ENCODE measurements at places on chromosomes 1 and 21.

DNA sequence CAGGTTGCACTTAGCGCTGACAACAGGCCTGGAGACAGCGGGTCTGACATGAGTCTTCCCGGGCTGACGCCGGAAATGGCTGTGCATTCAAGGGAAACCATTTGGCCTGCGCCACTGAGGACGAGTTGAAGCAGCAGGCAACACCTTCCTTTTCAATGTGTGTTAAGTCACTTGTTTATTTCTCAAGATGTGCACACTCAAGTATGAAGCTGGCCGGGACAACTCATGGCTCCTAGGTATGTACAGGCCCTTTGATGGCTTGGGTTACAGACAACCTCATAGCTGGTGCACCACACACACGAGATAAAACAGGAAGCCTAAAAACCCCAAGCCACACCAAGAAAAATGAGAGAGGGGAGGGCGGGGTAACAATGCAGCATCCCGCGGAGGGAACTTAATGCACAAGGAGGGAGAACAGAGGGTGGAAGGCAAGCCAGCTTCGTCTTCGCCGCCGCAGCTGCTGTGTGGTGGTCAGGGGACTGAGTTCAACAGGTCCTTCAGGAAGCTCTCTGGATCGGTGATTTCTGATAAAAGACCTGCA, 118.0 kb upstream of the IFFO2 start:
- no peak for DNase-seq

- no peak for DNase-seq
These were observed 542.6 kb downstream of the ADGRL2 start for GRCh38 chr1:82343381-82343780.

DNA sequence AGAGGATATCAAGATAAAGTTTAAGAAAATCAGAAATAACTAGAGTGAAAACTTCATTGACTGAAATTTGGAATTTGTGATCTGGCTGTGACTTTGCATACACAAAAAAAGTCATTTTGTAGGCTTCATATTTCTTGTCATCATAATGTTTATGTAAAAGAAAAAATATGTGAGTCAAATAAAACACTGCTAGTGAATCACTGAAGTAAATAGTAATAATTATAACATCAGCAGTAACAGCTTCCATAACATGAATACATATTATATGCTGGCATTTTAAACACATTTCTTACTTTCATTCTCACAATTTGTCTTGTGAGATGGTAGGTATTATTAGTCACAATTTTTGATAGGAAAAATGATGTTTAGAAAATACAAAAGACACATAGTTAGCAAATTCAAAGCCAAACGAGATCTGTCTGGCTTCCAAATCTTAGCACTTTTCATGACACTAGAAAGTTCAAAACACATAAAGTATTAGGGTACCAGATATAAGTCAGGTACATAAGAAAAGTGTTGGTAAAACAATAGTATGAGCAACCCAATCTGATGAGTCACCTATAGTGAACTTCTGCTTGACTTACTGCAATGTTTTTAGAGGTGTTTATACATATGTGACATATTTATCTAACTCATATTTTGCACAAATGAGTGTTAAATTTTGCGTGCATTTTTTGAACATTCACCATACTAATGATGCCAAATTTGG, 241.0 kb upstream of the SNX7 start:
- DNase-seq = no peak

GRCh38 chr1:89870998-89871397, 50.2 kb downstream of the LRRC8D start:
- no peak for DNase-seq

GRCh38 chr21:32921632-32922230, 104.0 kb upstream of the OLIG2 start:
- DNase-seq = peak; percentile 43

DNA sequence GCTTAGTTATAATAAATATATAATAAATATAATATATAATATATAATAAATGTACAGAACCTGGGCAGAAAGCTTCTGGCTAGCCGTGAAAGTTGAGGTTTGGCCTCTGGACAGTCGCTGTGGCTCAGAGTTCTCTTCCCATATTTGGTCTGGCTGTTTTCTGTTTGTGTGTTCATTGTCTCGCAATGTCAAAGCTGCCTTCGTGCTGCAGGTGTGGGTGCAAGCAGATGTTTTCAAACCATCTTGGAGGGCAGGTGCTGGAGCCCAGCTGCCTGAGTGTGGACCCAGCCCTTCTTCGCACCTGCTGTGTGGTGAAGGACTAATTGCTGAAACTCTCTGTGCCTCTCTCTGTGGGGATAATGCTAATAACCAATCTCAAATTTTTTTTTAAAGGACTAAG, 3.6 kb upstream of the CSTB start:
- no peak for DNase-seq

- no peak for DNase-seq
These were observed 38.5 kb downstream of the B3GALT5 start for GRCh38 chr21:39651206-39651605.

GRCh38 chr1:65170511-65171142, 22.6 kb downstream of the AK4 start:
- no peak for DNase-seq

DNA sequence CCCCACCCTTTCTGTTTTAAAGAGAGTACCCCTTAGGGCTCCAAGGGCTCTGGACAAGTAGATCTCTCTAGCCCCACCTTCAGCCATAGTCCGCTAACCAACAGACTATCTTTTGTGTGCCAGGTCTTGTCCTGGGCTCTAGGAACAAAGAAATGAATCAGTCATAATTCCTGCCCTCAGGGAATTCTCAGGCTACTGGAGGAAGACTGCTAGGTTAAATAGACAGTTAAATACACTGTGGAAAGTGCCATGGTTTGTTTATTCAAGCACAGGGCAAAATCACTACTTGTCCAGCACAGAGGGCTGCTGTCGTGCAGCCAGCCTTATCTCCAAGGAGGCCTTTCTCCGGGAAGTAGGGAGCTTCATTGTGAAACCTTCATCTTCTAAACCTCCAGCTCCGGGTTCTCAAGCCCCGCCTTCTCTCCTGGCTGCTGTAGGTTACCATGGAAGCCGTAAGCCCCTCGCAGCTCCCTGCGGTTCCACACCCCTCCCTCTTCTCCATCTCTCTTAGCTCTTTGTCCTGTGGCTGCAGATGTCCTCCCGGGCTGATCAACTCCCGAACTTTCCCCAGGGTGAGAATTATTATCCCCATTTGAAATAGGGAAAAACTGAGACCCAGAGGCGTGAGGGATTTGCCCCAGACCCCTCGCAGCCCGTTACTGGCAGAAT, 29.8 kb downstream of the SHISAL2A start:
- peak; percentile 49 for DNase-seq

DNA sequence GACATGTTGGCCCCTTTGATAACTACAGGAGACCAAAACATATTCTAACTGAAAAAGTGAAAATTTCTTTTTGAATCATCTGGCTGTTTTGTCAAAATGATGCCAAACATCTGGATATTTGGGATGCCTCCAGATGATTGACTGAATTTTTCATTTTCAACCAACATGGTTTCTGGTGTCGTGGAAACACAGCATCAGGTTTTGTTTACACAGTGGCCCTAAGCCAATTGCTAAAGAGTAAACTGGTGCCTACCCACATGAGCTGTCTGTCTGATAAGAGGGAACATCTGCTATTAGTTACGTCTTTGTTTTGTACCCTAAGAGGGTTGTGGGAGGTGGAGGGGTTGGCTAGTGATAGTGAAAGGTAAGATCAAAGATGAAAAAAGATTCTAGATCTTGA, 204.8 kb downstream of the KCNK2 start:
- no peak for DNase-seq

DNA sequence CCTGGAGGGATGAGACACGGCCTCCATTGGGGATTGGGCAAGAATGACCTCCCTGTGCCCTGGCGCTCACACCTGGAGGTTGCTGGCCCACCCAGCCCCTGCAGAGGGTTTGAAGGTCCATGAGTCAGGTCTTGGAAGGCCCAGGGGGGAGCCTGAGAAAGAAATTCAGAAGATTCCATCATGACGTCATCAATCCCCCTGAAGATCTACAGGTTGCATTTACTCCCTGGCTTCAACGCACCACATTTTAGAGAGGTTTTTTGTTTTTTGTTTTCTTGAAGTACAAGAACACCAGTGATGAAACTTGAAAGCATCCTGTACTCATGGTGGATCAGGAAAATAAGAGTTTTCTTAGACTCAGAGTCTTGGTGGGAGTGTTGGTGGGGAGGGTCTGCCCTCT, 82.4 kb upstream of the SLC25A33 start:
- DNase-seq = no peak

DNA sequence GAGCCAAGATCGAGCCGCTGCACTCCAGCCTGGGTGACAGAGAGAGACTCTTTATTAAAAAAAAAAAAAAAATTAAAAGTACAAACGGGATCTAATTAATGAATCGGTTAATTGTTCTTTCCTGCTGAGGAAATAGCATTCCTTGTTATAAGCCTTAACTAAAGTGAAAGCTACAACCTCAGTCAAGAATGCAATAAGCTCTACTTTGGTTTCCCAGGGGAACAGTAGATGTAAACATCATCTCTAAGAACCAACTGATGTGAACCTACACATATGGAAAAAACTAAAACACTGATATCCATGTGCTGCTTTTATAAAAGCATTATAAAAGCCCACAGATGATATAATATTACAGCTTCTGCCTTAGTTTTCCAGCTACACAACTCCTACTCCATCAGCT, 41.9 kb downstream of the LPGAT1 start:
- no peak for DNase-seq

DNA sequence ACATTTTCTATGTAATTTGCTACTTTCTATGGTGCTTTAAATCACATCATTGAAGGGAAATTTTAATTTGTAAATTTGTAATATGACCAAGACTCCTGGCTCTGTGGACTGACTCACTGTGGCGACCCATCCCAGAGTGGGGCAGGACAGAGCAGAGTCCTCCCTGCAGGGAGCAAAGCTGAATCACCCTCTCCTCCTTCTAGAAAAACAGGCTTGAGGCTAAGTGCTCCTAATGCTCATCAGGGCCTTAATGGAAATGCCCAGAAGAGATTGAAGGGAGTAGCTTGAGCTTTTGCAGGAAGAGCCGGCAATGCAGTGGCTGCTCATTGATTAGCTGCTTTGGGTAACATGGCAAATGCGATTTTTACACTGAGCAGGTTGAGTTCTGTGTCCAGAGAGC, 16.8 kb downstream of the S100A10 start:
- DNase-seq = no peak

GRCh38 chr1:248710305-248710900, 7.8 kb upstream of the OR14I1 start:
- DNase-seq = no peak

- DNase-seq = no peak
These were observed 47.9 kb downstream of the GON4L start for GRCh38 chr1:155809088-155809487.

DNA sequence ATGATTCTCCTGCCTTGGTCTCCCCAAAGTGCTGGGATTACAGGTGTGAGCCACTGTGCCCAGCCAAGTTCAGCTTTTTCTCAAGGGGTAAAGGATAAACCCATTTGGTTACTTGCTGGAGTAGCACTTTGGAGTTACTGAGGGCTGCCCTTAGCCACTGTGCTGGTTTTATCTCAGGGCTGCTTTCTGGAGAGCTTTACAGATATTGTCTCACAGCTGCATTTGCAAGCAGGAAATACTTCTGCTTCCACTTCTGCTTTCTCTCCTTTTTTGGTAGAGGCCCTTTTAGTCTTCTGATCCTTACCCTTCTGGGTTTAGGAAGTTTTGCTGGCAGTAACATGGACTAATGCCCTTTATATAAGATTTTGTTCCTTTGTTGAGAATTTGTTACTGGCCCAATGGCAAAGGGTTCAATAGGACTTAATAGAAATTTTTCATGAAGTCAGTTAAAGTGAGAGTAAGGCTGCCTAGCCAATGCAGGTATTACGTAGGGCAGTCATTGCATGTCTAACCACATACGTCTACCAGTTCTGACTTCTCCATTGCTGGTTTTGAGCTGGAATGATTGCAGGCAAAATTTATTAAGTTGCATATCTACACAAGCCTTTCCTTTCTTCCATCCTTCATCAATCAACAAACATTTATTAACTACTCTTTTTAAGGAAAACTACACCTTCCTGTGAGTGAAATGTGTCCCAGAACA, 24.4 kb downstream of the CAP1 start:
- no peak for DNase-seq

DNA sequence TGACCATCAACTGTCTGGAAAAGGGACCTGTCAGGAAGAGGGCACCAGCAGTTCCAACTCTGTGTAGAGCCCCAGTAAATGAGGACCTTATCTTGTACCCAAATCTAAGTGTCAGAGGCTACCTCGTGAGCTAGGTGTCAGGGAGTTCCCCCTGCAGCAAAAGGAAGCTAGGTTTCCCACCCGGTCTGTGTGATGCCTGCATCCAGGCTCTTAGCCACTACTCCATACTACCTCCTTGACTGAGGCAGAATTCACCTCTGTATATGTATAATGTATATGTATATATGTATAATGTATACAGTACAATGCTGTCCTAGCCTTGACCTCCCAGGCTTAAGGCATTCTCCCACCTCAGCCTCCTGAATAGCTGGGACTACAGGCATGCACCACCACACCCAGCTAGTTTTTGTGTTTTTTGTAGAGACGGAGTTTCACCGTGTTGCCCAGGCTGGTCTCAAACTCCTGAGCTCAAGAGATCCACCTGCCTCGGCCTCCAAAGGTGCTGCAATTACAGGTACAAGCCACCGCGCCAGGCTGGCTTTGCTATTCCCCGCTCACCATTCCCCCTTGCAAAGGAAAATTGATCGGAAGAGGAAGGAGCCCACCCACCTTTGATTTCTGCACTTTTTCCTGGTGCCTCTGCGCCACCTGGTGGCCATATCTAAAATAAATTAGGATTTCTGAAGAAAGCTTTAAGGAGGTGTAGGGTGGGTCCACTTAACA, 15.7 kb upstream of the LUZP1 start:
- peak; percentile 62 for DNase-seq

DNA sequence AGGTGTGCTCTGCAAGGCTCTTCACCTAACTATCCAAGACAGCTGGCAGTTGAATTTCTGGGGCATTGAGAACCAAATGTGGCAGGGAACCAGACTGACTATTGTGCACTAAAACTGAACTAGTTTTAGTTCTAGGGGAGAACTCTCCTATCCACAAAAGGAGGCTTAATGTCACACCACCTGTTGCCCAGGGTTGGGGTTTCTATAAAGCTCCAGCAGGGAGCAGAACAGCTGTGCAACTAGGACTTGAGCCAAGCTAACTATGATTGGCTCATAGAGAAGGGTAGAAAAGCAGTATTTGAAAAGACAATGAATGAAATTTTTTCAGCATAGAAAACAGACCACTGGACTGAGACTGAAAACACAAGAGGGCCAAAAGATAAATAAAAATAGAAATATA, 53.3 kb upstream of the FGGY start:
- DNase-seq = no peak

- DNase-seq = no peak
These were observed 70.0 kb downstream of the KCTD3 start for GRCh38 chr1:215637041-215637573.

DNA sequence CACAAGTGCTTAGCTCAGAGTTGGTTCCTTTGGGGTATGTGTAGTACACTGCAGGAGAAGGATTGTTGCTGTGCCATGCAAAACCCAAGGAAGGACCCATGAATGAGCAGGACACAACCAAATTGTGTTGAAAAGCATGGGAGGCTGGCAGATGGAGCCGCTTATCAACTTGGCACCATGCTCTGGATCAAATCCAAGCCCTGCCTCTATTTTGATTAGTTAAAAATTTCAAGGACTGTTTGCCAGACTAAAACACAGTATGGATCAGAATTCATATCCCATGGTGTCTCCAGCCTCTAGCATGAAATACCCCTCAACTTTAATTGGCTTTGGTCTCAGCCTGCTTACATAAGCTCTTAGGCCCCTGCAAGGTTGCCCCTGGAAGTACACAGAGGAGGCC, 27.8 kb downstream of the CCDC185 start:
- DNase-seq = no peak

Data from HEK293T (cell line).